ENCODE measurements at places on chromosomes 13 and 19.
A peak's percentile ranks its signal among the peaks of the same experiment; 100 is the strongest.

DNA sequence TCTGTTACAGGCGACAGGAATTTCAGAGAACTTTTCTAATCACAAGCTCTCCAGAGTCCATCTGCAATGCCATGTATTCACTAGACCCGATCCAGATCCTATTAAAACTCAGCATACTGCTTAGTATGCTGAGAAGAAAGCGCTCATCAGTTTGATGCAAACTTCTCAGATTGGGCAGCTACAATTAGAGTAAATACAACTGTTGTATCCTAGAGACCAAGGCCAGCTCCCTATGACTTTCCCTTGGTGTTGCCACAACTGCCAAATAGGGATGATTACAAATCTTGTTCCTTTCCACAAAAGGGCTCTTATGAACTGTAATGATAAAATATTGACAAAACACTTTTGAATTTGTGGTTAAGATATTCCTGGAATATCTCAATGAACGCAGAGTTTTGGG lies 191.2 kb downstream of the SPRY2 start:
- no peak for DNase-seq

DNA sequence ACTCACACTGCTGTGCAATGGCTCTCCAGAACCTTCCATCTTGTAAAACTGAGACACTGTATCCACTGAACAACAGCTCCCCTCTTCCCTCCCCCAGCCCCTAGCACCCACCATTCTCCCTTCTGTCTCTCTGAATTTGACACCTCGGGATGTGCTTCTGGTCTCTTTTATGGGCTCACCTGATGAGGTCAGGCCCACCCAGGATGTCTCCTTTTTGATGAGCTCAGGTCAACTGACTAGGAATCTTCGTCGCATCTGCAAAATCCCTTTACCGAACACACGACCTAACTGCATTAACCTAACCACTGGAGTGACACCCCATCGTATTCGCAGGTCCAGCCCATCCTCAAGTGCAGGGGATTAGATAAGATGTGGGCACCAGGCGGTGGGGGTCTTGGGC lies 73.9 kb downstream of the GNG7 start:
- DNase-seq: no peak

- no peak for DNase-seq
Measured at GRCh38 chr19:29745253-29745652, 30.2 kb upstream of the C19orf12 start.

DNA sequence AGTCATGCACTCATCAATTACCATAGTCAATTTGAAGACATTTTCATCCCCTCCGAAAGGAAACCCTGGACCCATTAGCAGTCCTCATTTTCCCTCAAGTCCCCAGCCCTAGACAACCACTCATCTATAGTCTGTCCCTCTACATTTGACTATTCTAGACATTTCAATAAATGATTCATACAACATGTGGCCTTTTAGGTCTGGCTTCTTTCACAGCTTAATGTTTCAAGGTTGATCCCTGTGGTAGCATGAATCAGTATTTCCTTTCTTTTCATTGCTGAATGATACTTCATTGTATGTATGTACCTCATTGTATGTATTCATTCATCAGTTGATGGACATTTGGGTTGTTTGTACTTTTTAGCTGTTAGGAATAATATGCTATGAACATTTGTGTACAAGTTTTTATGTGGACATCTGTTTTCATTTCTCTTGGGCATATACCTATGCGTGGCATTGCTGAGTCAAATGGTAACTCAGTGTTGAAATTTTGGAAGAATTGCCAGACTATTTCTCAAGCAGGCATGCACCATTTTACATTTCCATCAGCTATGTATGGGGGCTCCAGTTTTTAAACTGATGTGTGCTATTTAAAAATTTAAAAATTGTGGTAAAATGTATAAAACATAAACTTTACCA lies 18.4 kb downstream of the SPATA13 start:
- DNase-seq: no peak

- peak; percentile 21 for DNase-seq
Measured at GRCh38 chr19:11767633-11768133, 883 bp downstream of the ZNF441 start.

DNA sequence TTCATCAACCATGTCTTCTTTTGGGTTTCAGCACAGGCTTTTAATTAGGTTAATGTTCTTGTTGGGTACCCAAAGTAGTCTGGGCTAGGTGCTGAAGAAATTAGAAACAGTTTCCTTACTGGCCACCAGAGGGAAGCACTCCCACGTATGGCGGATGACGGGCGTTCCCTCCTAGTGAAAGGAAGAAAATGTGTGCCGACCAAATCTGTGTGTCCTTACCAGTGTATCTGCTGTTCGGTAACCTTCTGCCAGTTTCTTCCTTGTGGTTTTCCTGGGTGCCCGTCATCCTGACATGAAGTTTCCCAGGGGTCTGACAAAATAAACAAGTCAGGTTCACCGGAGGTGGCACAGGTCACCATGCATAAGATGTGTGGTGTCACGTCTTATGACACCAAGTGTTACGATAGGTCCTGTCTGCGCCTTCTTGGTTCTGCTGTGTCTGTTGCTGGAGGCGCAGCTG lies 6.0 kb upstream of the WDR88 start:
- peak; percentile 54 for DNase-seq

GRCh38 chr19:6286676-6287075 lies 6.9 kb upstream of the MLLT1 start:
- DNase-seq: no peak

- DNase-seq: no peak
Measured at GRCh38 chr13:64910096-64910495, 2320.0 kb downstream of the PCDH9 start.

DNA sequence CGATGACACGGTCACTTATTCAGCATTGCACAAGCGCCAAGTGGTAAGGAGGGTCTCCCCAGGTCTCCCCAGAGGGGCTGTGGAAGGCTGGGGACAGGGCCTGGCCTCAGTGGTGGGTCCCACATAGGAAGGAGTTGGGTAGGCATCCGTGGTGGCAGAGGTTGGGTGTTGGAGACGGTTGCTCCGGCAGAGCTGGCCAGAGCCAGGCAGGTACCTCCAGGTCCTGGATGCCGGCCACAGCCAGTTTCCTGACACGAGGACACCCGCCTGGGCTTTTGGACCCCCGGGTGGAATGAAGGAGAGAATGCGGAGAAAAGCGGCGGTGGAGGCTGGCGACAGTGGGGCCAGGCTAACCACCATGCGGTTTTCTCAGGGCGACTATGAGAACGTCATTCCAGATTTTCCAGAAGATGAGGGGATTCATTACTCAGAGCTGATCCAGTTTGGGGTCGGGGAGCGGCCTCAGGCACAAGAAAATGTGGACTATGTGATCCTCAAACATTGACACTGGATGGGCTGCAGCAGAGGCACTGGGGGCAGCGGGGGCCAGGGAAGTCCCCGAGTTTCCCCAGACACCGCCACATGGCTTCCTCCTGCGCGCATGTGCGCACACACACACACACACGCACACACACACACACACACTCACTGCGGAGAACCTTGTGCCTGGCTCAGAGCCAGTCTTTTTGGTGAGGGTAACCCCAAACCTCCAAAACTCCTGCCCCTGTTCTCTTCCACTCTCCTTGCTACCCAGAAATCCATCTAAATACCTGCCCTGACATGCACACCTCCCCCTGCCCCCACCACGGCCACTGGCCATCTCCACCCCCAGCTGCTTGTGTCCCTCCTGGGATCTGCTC lies 1.3 kb upstream of the FFAR1 start:
- DNase-seq: peak; percentile 73

DNA sequence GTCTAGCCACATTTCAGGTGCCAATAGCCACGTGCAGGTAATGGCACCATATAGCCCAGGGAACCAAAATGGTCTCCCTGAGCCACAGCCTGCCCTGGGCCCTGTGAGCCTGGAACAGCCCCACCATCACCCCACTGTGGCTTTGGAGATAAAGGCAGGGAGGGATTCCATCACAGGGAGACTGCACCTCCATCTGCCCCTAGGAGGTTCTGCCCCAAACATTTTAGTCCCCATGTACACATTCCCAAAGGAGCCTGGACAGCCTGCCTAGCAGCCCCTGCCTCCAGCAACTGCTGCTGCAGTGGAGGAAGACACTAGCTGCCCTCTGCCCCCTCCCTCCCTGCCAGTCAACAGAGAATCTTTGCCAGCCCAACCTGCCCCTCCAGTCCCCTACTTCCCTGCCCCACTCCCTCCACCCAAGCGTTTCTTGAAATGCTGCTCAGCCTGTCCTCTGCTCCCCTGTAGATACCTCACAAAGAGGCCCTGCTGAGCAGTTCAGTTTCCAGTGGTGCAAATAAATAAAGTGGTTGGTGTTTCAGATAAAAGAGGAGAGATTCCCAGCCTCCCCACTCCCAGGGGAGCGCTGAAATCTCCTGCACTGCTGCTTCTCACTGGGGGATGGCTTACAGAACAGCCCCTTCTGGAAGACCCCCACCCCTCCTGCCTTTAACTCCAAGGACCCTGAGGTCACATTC lies 921.8 kb downstream of the UQCRFS1 start:
- no peak for DNase-seq

GRCh38 chr13:74210693-74211393 lies 76.6 kb upstream of the KLF12 start:
- DNase-seq: no peak

DNA sequence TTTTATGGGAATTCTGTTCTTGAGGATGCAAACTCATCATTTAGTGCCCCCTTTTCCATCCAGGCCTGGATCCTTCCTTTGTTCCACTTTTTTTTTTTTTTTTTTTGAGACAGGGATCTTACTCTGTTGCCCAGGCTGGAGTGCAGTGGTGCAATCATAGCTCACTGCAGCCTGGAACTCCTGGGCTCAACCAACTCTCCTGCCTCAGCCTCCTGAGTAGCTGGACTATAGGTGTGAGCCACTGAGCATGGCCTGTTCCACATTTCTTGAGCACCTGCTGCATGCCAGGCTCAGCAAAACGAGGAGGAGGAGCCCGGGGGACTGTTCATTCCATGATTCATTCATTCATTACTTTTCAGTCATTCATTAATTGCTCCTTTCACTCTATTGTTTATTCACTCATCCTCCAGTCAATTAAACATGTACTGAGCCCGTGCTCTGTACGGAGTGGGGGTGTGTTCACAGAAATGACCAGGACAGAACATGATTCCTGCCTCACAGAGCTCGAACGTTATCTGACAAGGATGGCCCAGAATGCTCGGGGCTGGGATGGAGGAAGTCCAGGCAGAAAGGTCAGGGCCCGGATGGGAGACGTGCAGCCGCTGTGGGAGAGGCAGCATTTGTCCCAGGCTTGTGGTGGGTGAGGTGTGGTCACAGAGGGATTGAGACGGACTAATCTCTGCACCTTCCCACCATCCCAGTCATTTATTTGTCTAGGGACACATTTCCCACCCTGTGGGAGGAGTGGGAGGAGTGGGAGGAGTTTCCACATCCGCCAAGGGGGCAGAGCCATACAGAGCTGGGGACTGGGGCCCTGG lies 51.2 kb upstream of the SHKBP1 start:
- DNase-seq: no peak

GRCh38 chr19:13104360-13104847 lies 1.7 kb upstream of the LYL1 start:
- DNase-seq: peak; percentile 49

GRCh38 chr19:32837531-32837930 lies 32.0 kb downstream of the SLC7A9 start:
- DNase-seq: no peak

DNA sequence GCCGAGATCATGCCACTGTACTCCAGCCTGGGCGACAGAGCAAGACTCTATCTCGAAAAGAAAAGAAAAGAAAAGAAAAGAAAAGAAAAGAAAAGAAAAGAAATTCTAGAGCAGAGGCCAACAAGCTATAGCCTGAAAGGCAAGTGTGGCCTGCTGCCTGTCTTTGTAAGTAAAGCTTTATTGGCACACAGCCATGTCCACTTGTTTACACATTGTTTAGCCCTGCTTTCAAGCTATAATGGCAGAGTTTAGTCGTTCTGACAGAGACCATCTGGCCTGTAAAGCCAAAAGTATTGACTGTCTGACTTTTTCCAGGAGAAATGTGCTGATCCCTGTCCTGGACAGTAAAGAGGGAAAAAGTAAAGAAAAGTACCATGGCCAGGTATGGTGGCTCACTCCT lies 18.3 kb downstream of the NWD1 start:
- no peak for DNase-seq

DNA sequence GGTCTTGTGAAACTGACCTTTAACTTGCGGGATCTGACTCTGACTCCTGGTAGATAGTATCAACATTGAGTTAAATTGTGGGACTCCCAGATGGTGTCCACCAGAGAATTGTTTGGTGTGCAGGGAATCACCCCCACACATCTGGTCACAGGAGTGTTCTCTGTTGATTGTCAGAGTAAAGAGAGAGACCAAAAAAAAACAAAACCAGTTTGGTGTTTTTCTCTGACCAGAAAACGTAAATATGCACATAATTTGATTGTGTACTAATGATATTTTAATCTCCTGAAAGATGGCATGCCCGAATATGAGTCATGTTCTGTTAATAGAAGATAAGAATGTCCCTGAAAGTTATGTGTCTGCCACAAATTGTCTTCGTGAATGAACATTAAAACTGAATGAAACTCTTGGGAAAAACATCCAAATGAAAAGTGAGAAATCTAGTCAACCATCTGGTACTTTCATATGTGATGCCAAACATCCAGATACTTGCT lies 118.5 kb upstream of the GPC6 start:
- no peak for DNase-seq

DNA sequence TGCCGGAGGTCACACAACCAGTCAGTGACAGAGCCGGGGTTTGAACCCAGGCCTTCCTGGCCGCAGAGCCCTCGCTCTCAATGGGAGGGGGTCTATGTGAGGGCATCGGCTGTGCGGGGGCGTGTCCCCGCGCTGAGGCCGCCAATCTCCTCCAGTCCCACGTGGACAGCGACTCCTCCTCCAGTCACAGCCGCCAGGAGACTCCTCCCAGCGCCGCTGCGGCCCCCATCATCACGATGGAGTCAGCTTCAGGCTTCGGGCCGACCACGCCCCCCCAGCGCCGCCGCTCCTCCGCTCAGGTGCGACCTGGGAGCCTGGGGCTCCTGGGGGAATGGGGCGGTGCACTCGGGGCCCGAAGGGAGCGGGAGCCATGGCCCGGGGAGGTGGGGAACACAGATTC lies 6.0 kb downstream of the SPRED3 start:
- DNase-seq: peak; percentile 19

DNA sequence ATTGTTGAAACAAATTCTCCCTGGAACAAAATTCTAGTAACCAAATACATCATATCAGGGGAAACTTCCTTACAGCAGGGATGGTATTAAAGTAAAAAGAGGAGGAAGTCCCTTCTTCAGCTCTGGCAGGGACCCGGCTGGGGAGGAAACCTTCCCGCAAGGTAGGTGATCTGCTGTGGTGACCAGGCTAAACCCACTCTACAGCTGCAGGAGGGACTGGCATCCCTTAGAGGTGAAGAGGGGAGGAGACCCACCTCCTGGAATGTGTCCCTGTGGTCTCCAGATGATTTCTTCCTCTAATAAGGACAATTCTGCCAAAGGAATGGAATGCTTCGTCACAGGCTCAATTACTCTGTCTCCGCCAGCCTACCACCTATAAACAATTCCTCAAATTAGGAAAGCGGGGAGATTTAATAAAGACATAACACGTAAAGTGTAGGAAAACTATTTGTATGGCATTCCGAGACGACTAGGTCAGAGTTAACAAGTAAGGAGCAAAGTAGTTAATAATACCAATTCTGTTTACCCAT lies 637 bp upstream of the PDS5B start:
- DNase-seq: no peak

GRCh38 chr13:103983948-103984347 lies 917.7 kb upstream of the SLC10A2 start:
- no peak for DNase-seq

All from inflammatory macrophage treated with lipopolysaccharide for 4 hours (primary cell).